Hematopoietic multipotent progenitor cell treated with erythropoietin and hydrocortisone succinate and interleukin-3 and kit ligand, for 17 days (in vitro differentiated cells): ENCODE measurements at places on chromosomes 12 and 14.

DNA sequence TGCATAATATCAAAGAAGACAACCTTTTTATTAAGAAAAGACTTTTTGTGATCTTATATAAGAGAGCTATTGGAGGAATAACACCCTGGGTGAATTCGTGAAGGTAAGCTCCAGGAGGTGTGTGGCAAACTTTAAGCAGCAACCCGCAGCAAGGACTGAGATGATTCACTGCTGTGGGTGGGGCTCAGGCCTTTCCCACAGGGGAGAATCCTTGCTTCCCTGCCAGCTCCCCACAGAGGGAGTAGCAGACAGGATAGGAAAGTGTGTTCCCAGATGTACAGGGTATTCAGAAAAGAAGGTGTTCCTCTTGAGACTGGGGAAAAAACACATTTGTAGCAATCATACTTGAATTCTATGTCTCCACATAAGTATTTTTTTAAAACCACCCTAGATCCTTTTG is 9.2 kb downstream of the NDUFA12 start:
- no peak for DNase-seq

GRCh38 chr14:91125271-91125660 is 11.4 kb downstream of the DGLUCY start:
- no peak for DNase-seq

DNA sequence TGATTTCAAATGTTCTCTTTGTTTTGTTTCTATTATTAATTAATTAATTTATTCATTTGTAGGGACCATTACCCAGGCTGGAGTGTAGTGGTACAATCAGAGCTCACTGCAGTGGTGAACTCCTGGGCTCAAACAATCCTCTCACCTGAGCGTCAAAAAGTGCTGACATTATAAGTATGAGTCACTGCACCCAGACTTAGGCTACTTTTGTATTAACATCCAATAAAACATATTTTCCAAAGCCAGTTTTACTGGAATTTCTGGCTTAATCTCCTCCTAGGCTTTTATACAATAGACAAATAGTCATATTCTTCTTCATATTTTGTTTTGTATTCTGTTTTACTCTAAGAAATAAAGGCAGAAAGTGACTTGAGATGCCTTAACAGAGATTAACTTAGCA is 749.6 kb downstream of the SLC16A7 start:
- DNase-seq: no peak

- DNase-seq: no peak
These were observed 176.5 kb downstream of the ZFP36L1 start for GRCh38 chr14:68616221-68616902.

- no peak for DNase-seq
These were observed 17.0 kb downstream of the TBX3 start for GRCh38 chr12:114666746-114667668.

- no peak for DNase-seq
These were observed 34.2 kb downstream of the CCDC88C start for GRCh38 chr14:91383439-91383838.

- DNase-seq: no peak
These were observed 171.1 kb downstream of the DAD1 start for GRCh38 chr14:22417914-22418313.

DNA sequence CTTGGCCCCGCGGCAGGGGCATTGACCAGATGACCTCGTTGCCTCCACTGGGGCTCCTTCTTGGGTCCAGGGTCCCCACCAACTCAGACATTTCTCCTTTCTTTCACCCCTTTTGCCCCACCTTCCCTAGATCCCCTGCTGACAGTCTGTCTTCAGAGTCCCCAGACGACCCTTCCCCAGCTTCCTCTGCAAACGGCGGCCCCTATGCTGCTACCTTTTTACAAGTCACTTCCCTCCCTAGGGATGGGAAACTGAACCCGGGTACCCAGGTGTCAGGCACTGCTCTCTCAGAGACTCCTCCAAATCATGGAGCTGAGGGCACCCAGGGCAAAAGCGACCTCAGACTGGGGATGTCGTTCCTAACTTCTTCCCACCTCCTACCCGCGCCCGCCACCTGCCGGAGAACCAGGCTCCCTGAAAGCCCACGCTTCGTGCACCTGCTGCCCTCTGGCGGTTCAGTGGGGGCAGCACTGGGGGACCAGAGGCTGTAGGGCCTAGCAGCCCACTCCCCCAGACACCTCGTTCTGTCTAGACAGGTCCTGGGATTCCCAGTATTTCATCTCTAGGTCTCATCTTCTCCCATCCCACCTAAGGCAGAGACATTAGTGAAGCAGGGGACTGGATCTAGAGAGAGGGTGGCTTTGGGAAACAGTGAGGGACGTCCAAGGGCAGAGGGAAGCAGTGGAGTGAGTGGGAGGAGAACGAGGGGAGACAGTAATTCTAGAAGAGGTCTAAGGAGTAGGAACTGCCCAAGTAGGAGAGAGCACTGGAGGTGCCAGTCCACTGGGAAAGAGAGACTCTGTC is 4.9 kb downstream of the ZNF385A start:
- peak; percentile 85 for DNase-seq

GRCh38 chr12:101563212-101563611 is 31.6 kb upstream of the MYBPC1 start:
- DNase-seq: no peak

GRCh38 chr12:125111403-125111802 is 46.2 kb downstream of the AACS start:
- DNase-seq: peak; percentile 16

DNA sequence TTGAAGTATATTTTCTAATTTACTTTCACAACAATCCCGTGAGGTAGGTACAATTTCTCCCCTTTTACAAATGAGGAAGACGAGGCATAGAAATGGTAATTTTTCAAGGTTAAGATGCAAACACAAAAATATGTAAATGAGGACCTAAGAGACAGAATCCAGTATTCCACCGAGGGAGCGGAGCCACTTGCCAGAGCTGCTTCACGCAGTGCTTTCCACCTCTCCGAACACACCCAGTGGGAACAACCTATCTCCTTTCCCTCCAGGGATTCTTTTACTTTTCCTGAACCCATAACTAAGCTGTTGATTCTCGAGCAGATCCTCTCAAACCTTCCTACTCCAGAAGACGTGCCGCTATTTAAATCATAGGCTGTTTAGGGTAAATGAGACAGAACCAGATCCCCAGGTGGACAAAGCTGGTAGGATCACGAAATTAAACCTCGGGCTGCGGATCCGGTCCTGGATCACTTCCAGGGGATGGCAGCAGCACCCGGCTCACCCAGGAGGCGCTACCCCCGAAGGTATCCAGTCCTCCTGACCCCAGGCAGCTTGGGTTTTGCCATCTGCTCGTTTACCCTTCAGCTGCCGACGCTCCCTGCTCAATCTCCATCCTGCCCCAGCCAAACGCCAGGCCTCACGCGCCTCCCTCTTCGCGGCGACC is 1.5 kb downstream of the DDHD1 start:
- peak; percentile 77 for DNase-seq

- no peak for DNase-seq
These were observed 63.9 kb downstream of the IPO8 start for GRCh38 chr12:30631740-30632139.

- no peak for DNase-seq
These were observed 435.4 kb upstream of the STXBP6 start for GRCh38 chr14:25485381-25485780.

DNA sequence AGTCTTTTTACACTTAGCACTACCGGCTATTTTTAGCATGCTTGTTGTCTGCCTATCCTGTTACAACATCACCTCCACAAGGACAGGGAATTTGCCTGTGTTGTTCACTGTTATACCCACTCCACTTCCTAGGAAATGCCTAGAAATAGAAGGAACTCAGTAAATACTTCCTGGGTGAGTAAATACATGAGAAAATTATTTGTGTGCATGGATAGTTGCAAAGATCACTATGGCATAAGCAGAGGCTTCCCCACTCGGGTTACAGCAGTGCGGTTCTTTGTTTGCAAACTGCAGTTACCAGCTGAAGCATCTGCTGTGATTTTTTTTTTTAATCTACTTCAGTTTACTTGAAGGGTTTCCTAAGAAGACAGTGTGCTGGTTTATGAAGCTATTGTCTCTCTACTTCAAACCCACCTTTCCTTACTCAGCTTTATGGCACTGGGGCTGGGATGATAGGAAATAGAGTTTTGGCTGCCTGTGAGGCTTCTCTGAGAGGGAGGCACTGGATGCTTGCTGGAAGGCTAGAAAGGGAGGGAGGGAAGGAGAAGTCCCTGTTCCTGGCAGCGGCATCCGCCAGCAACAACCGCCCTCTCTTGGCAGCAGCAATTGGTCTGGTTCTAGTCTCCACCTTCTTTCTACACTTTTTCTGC is 29.0 kb downstream of the PDE6H start:
- no peak for DNase-seq

DNA sequence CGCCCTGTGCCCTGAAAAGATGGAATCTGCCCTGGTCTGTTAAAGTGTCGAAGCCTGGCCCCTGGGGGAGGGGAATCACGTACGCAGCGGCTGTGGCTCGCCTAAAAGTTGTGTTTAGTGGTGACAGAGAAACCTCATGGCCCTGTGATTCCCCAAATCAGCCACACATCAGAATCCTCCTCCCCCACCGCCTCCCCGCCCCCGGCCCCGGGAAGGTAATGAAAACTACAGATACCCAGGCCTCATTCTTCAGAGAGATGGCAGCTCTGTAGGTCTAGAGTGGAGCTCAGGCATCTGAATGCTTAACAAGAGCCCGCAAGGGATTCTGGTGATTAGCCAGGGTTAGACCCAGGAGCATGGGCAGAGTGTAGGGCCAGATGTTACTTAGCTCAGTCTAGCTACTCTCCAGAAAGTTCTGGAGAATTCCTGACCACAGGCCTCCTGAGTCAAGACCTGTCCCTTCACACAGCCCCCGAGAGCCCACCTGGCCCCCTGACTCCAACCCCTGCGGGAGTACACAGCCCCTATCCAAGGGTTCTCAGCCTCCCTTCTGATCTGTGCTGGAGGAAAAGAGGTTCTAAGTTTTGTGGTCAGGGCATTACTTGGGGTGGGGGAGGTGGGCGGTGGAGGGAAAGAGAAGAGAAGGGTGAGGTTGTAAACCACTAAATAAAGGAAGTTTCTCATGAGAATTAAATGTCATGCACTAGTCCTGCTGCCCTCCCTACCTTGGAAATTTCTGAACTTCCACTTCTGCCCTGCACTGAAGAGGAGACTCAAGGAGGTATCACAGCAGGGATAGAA is 114.8 kb downstream of the PLXNC1 start:
- DNase-seq: no peak
